Pancreas (tissue), 10 donors: ENCODE measurements at places on chromosomes 2 and 18.

- no peak for DNase-seq
Measured at GRCh38 chr2:172013396-172013795, 13.6 kb downstream of the METAP1D start.

- DNase-seq: no peak
Measured at GRCh38 chr2:163247156-163247846, 408.7 kb upstream of the KCNH7 start.

GRCh38 chr2:10241641-10242430 lies 60.9 kb upstream of the HPCAL1 start:
- DNase-seq: no peak

DNA sequence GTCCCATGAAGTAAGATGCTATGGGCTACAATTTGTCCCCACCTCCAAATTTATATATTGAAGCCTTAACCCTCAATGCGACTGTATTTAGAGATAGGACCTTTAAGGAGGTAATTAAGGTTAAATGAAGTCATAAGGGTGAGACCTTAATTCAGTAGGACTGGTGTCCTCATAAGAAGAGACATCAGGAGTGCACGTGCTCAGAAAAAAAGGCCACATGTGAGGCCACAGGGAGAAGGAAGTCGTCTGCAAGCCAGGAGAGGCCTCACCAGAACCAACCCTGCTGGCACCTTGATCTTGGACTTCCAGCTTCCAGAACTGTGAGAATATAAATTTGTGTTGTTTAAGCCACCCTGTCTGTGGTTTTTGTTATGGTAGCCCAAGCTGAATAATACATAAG lies 25.5 kb upstream of the TEX44 start:
- no peak for DNase-seq

DNA sequence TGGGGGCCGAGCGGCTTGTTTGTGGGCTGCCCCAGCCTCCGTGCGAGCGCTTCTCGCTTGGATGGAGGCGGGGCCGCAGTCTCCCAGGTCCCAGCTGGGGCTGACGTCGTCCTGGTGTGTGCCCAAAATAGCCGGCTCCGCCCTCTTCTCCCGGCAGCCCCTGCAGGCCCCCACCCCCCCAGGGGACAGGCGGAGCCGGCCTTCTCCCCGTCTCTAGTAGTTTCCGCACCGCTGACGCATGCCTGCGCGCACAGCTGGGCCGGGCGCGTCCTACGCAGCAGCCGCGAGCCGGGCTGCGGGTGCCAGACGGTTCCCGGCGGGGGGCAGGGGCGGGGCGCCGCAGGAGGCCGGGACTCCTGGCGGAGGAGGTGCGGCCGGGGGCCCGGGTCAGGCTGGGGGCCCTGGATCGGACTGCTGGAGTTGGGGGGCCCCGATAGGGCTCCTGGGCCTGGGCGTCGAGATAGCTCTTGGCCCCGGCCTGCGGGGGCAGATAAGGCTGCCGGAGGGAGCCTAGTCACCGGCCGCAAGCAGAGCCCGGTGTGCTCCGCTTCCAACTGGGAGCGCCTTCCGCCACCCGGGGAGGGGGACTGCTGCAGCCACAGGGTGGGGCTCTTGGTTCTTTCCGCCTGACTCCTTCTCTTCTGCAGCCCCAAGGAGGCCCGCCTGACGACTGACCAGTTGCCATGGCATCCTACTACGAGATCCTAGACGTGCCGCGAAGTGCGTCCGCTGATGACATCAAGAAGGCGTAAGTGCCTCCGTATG lies at the start of gene DNAJB2:
Gene DNAJB2, plus strand, starts transcription at position 216 of the 765 bp plus-strand sequence. Its CDS starts 468 bp downstream, at position 684.
- DNase-seq: peak; percentile 99

DNA sequence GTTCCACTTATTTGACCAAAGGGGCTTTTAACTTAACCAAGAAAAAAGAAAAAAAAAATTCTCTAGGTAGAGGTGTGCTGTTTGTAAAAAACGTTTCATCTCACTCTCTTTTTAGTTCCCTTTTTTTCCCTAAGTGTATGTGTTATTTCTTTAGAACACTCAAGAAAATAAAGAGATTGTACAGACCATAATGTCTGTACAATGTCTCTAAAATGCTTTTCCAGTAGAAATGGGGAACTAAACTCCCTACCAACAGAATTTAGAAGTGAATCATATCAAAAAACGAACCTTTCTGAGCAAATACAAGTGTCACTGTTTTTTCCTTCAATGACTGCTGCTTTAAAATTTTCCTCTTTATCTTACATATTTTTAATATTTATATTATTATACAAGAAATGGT lies 72.0 kb downstream of the CDH7 start:
- no peak for DNase-seq

DNA sequence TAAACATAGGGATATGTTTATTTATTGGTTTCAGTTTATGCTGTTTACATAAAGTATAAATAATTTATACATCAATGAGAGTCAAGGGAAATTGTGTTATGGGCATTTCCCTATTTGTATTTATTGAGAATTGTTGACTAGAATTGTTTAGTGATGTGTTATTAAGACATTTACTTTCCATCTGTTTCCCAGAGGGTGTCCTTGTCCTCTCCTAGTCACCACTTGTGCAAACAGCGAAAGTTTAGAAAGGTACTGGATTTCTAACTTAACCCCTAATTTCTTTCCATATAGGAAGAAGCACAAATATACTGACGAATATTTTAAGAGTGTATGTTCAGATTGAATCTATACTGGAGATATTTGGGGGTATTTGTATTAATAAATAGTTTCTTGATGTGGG lies 6.7 kb downstream of the UBE2E3 start:
- no peak for DNase-seq

GRCh38 chr2:230932556-230933511 lies 7.8 kb upstream of the GPR55 start:
- DNase-seq: no peak

DNA sequence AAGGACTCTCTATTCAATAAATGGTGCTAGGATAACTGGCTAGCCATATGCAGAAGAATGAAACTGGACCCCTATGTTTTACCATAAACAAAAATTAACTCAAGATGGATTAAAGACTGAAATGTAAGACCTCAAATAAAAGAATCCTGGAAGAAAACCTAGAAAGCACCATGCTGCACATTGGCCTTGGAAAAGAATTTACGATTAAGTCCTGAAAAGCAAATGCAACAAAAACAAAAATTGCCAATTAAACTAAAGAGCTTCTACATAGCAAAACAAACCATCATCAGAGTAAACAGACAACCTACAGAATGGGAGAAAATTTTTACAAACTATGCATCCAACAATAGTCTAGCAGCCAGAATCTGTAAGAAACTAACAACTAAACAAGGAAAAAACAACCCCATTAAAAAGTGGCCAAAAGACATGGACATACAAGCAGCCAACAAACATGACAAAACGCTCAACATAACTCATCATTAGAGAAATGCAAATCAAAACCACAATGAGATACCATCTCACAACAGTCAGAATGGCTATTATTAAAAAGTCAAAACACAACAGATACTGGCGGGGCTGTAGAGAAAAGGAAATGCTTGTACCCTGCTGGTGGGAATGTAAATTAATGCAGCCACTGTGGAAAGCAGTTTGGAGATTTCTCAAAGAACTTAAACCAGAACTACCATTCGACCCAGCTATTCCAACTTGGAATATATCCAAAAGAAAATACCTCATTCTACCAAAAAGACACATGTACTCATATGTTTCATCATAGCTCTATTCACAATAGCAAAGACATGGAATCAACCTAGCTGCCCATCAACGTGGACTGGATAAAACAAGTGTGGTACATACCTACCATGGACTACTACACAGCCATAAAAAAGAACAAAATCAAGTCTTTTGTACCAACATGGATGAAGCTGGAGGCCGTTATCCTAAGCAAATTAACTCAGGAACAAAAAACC lies 30.6 kb downstream of the SEPTIN10 start:
- no peak for DNase-seq

DNA sequence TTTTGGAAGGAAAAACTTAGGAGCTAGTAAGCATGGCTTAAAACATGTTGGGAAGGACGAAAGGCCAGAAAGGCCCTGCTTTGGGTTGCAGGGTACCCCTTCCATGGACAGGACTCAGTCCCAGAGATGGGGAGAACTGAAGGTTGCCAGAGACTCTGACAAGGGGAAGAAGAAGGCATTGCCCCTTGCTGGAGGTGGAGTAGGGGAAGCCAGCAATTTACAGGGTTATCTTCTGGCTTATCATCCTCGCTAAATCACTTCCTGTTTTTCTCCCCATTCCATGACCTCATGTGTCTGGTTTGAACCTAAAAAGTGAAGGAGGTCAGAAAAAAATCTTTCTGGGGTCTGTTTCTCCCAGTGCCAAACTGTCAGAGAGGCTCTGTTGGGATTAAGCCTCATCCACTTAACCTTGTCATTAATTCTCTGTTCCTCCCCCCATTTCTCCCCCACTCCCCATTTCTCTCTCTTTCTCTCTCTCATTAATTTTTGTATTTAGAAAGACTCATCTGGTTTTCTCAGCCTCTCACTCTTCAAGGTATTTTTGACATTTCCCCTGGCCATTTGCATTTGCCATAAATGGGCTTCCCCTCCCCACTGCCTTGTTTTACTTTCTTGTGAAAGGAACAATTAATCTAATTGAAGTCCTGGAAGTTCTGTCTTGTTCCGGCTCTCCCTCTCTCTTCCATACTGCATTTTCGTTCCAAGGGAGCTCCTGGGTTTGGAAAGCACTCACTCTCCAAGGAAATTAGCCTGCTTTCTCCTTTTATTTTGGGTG lies 17.4 kb downstream of the NRP2 start:
- no peak for DNase-seq

GRCh38 chr18:49546719-49547273 lies 15.1 kb upstream of the LIPG start:
- DNase-seq: no peak

GRCh38 chr2:223102450-223102849 lies 50.5 kb downstream of the KCNE4 start:
- DNase-seq: no peak

- no peak for DNase-seq
Measured at GRCh38 chr2:218024336-218024735, 21.5 kb upstream of the TNS1 start.

- DNase-seq: no peak
Measured at GRCh38 chr2:25561136-25561850, 112.1 kb downstream of the DTNB start.

DNA sequence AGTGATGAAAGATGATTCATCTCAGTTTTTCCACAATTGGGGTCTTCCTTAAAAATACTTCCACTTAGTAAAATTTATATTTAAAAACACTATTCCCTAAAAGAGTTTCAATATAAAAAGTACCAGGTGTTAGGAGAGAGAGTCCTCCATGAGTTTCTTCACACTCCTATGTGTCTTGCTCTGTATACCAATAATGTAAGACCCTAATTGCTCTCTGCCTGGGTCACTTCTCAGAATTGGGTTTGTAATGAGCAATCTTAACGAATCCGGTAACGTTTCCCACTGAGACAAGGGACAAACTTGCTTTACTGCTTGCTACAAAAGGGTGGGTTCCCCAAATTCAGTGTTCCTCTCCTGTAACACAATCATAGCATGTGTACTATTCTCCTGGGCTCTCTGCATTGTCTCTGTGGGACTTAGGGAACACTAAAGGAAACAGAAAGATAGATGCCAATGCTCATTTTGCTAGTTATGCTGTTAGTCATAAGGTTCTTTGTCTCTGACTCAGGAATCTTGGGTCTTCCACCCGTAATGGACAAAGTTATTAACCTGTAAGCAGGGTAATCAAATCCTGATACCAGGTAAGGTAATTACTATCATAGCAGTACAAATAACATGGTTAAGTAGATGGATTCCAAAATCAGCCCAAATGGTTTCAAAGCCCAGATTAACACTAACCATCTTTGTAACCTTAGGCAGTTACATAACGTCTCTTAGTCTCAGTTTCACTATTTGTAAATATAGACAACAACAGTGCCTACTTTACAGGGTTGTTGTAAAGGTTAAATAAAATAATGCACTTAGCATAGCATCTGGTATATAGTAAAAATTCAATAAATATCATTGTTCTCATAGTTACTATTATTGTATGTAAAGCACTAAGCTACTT lies 46.3 kb downstream of the ITSN2 start:
- DNase-seq: no peak

DNA sequence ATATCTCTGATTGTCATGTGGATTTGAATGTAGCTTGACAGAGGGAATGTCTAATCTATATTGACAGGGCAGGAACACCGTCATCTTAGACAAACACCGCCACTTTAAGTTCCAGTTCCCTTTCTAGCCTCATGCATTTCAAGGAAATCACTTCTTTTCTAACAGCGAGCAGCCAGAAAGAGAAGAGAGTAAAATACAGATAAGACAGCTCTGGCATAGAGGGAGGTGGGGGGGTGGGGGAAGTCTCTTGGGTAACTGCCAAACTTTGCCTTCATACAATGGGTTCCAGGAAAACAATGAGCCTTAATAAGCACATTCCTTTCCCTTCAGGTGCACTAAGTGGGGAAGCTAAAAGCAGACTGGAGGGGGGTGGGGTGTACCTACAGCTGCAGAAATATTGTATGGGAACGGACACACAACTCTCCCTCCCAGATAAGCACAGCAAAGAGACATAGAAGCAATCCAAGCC lies 37.2 kb downstream of the CASP10 start:
- no peak for DNase-seq

DNA sequence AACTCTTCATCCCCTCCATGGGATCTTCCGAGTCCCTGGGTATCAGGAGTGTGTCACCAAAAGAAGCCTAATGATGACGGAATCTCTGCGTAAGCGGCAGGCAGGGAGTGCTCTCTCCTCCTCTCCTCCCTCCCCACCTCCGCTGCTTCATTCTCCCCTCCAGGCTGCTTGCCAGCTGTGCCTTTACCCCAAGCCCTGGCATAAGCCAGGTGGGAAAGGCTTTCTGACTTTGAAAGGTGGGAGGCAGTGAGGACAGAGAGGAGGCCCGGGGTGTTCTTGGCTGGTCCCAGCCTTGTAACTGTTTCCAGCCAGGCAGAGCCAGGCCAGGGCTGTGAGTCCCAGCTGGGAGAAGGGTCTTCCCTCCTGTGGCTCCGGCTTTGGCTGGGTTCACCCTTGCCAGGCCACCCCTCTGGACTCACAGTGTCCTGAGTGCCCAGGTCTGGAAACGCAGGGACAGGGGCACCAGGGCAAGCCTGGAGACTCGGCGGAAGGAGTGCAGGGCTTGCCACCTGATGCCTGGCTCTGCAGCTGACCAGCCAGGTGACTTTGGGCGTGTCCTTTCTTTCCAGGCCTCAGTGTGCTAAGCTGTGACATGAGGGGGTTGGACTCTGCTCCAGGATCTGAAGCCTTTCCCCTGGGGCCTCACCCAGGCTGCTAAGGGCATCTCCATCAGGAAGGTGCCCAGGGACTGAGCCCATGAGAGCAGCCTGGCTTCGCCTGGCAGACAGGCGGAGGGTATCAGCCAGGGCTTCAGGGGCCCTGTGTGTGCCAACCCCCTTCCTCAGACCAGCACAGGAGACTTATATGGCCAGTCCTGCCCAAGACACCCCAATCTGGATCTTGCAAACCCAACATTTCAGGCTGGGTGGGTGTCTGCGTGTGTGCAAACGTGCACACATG lies 32.7 kb upstream of the HPCAL1 start:
- no peak for DNase-seq

GRCh38 chr2:231769170-231770136 lies 11.6 kb downstream of the PDE6D start:
- no peak for DNase-seq
